ENCODE measurements at places on chromosomes 16 and 17. TPM values are rescaled to one million over a fixed set of nuclear protein-coding genes. Genes with fewer than 3 reads are reported as not detected.

DNA sequence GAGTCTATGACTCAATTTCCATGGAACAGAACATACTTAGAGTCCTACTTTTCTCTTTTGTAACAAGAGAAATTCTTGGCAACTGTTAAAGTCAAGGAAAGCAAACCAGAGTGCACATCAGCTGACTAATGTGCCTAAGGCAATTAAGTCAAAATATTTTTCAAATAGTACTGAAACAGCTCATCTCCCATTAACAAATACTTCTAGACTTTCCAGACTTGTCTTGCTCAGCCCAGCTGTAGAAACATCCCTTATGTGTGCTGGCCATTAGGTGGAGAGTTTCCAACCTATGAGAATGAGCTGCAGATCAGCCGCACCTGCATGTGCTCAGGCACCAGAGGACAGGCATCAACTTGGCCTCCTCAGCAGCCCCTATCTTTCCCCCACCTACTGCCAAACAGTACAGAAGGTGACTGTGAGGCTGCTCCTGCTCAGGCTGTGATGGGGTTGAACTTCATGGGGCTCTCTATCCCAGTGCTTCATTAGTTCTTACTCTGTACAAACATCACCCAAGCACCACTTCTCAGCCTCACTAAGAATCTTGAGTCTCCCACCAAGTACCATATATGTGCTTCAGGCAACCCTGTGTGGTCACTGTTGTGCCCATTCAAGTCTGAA is 32.2 kb downstream of the TEX2 start:
- H3K36me3 ChIP-seq: peaks cover 11% of the 10 kb centered on the region
- no peaks in the 10 kb centered on the region for H3K27me3 ChIP-seq
- no peak overlapping the region for H3K4me3 ChIP-seq
- H3K4me1 ChIP-seq: peaks cover 12% of the 10 kb centered on the region

DNA sequence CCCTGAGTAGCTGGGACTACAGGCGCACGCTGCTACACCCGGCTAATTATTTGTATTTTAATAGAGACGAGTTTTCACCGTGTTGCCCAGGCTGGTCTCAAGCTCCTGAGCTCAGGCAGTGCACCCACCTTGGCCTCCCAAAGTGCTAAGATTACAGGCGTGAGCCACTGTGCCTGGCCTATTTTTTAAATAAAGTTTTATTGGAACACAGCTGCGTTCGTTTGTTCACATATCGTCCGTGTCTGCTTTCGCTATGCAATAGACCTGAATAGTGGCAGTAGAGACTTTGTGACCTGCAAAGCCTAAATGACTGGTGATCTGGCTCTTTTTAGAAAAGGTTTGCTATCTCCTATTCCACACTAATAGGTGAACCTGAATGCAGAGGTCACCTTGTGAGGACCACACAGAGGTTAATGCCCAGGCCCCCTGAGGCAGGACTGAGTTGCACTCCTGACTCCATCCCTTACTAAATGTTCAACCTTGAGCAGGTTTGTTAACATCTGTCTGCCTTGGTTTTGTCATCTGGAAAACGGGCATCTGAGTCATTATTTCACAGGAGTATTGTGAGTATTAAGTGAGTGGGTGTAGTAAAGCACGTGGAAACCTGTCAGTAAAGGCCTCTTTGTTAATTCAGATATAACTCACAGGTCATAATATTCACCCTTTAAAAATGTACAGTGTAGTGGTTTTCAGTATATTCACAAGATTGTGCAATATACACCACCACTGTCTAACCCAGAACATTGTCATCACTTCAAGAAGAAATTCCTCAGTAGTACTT is 157.5 kb upstream of the CACNG5 start:
- H3K4me3 ChIP-seq: no peak overlapping the region
- no peak for DNase-seq
- no peaks in the 10 kb centered on the region for H3K27me3 ChIP-seq
- H3K4me1 ChIP-seq: peaks cover 53% of the 10 kb centered on the region

GRCh38 chr16:47887496-47887895 is 268.3 kb downstream of the ABCC12 start:
- no peaks in the 10 kb centered on the region for H3K36me3 ChIP-seq
- no peaks in the 10 kb centered on the region for H3K4me1 ChIP-seq
- no peak for DNase-seq
- no peak overlapping the region for H3K4me3 ChIP-seq

The CSH1 gene
- not detected for total RNA-seq

The SPAG9 gene
- total RNA-seq: 52.4 TPM

All from naive thymus-derived CD8-positive, alpha-beta T cell (primary cell).